ENCODE measurements at places on chromosomes 6 and 20.

- no peak for DNase-seq
Measured at GRCh38 chr20:34862724-34863123, 9.9 kb downstream of the GGT7 start.

GRCh38 chr20:36865076-36865860, 10.7 kb upstream of the TLDC2 start:
- DNase-seq = no peak

DNA sequence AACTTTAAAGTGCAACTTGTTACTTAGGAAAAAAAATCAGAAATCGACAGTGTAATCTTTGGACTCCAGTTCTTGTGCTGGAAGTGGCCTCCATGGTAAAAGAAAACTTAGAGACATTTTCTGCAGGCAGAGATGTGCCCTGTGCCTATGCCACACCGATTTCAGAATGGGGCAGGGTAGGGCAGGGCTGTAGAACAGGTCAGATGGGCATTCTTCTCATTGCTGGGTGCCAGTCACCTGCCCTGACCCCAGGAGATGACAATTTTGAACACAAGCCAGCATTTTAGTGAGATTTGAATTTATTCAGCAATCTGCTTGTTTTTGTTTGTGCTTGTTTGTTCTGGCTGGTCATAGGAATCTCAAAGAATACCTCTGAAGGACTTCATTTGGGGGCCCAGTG, 63.3 kb downstream of the SASH1 start:
- DNase-seq = no peak

DNA sequence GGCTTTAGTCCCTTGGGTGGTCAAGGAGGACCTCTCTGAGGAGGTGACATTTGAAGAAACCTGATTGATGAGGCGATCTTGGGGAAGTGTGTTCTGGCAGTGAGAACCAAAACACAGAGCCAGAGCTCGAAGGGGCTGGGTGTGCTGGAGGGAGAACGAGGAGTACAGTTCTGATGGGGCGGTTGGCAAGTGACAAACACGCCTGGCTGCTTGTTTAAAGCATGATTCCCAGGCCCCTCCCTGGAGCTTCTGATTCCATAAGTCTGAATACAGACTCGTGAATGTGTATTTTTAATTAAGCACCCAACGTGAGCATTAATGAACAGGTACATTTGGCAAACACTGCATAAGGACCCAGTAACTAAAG, 886 bp upstream of the NFATC2 start:
- no peak for DNase-seq

DNA sequence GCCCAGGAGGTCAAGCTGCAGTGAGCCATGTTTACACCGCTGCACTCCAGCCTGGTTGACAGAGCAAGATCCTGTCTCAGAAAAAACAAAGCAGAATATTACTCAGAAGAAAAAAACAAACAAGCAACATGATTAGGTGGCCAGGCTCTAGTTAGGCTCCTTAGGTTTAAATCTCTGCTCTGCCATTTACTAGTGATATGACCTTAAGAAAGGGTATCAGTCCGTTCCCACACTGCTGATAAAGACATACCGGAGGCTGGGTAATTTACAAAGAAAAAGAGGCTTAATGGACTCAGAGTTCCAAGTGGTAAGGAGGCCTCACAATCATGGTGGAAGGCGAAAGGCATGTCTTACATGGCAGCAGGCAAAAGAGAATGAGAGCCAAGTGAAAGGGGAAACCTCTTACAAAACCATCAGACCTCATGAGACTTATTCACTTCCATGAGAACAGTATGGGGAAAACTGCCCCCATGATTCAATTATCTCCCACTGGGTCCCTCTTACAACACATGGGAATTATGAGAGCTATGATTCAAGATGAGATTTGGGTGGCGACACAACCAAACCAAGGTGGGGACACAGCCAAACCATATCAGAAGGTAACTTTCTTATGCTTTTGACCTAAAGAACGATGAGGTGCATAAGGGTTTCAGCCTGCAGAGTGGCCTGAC, 2.4 kb upstream of the LTV1 start:
- DNase-seq = no peak
